ENCODE measurements at places on chromosomes 16 and 17. TPM values are rescaled to one million over a fixed set of nuclear protein-coding genes. Genes with fewer than 3 reads are reported as not detected.

GRCh38 chr16:81158964-81159363 is 62.8 kb upstream of the GCSH start:
- ATAC-seq, result peak; percentile 96

GRCh38 chr16:7334801-7335560 is 2.3 kb downstream of the RBFOX1 start:
- no peak for ATAC-seq

- no peak for ATAC-seq
These were observed 1.9 kb upstream of the AXIN1 start for GRCh38 chr16:354291-354881.

ERN2 gene
- 1.9 TPM for total RNA-seq

- peak; percentile 17 for ATAC-seq
These were observed 453 bp upstream of the WFIKKN1 start for GRCh38 chr16:630249-630814.

BCO1 gene
- 0.30 TPM for total RNA-seq

DNA sequence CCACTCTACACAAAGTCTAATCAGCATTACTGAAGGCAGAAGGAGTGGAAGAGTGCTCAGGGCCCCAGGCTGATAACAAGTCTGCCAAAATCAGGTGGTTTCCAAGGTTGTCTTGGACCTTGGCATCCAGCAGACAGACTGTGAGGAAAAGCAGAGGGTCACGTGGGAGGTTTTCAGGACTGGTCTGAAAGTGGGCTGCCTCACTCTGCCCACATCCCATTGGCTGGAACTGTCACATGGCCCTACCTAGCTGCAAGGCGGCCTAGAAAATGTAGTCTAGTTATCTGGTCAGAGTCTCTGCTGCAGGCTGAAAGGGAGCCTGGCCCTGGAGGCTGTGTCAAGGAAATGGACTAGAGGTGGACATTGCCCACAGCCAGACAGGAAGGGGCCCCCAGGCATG is 310.7 kb upstream of the ASIC2 start:
- no peak for ATAC-seq

DNA sequence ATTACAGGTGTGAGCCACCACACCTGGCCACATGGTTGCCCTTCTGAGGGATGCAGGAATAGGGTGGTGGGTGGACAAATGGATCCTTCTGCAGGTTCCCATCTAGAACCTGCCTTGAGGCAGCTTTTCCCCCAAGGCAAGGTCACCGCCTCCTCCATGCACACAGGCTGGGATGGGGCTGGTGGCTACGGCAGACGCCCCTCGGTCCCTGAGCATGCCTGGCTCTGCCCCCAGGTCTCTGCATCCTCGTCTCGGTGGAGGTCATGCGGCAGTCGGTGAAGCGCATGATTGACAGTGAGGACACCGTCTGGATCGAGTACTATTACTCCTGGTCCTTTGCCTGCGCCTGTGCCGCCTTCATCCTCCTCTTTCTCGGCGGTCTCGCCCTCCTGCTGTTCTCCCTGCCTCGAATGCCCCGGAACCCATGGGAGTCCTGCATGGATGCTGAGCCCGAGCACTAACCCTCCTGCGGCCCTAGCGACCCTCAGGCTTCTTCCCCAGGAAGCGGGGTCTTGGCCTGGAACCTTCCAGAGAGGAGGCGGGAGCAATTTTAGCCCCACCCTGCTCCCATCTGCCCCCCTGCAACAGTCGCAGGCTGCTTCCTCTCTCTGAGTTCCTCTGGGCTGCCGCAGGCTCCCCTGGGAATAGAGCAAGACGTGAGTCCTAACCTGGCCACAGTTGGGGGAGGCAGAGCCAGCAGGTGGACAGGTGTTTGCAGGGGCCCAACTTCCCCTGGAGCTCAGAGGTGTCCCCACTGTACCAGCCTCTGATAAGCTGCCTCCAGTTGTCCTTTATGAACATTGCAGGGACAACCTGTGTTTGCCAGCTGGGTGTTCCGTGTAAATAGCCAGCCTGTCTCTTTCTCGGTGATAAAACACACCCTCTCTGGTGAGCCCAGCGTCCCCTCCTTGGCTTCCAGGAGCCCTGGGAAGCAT is 11.7 kb downstream of the CACNG1 start:
- no peak for ATAC-seq

ZNF423 gene
- 27.4 TPM for total RNA-seq

- no peak for ATAC-seq
These were observed 4.1 kb upstream of the TGFB1I1 start for GRCh38 chr16:31467858-31468257.

DNA sequence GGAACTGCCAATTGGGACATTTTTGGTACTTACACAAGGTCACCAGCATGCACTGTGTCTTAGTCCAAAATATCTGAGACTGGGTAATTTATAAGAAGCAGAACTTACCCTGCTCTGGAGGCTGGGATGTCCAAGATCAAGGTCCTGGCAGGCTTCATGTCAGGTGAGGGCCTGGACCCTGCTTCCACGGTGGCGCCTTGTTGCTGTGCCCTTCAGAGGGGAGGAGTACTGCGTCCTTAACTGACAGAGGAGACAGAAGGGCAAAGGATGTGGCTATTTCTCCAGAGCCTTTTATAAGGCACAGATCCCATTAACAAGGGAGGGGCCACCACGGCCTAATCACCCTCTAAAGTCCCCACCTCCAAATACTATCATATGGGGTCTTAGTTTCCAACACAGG is 178.9 kb downstream of the C16orf95 start:
- ATAC-seq, result no peak

GRCh38 chr17:61875285-61875684 is 12.0 kb upstream of the BRIP1 start:
- no peak for ATAC-seq

SLC35G3 gene
- total RNA-seq, result 0.09 TPM

DNA sequence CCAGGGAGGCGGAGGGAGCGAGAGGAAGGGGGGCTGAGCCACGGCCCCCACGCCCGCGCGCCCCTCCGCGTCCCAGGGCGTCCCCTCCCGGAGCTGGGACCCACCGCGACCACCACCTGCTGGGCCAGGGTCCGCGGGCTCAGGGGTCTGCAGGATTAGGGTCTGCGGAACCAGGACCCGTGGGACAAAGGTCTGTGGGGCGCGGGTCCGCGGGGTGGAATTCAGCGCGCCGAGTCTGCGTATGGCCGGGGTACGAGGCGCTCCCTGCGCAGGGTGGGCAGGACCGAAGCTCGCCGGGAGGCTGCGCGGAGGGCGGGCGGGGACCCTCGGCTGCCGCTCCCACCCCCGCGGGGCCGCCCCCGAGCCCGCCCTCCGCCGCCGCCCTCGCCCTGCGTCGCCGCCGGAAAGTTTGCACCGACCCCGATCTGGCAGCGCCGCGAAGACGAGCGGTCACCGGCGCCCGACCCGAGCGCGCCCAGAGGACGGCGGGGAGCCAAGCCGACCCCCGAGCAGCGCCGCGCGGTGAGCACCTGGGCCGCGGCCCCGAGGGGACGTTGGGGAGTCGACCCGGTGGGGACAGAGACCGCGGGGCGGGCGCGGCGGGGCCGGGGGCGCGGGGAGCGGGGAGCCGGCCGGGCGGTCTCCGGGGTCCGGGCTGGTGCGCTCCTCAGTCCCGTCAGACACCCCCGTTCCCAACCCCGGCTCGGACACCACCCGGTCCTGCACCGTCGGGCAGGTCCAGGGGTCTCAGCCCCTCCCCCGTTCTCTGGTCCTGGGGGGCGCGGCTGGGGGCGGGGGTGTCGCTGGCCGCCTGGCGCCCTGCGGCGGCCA is at the start of gene GCGR:
TSS of gene GCGR (plus strand) at position 423 of the 831 bp plus-strand sequence. CDS start 4,869 bp downstream, outside the sequence.
- ATAC-seq, result peak; percentile 32

DNA sequence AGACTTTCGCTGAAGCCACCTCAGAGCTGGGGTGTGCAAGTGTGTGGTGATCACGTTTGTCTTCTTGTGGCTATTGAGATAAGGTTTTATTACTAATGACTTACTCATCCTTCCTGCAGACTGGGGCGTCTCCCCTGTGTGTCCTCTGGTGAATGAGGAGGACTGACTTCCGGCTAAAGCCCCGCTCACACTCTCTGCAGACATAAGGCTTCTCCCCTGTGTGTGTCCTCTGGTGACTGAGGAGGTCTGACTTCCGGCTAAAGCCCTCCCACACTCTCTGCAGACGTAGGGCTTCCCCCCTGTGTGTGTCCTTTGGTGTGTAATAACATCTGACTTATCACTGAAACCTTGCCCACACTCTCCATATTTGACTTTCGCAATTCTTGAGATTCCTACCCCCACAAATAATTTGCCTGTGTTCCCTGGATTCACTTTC is 19.4 kb downstream of the PRDM7 start:
- ATAC-seq, result no peak

TNRC6C gene
- 18.3 TPM for total RNA-seq

- ATAC-seq, result no peak
These were observed 80.9 kb upstream of the TEKT1 start for GRCh38 chr17:6912110-6913051.

GDPD1 gene
- 1.2 TPM for total RNA-seq

- ATAC-seq, result no peak
These were observed 3.3 kb upstream of the N4BP1 start for GRCh38 chr16:48613061-48613957.

CALB2 gene
- total RNA-seq, result 0.50 TPM

SARM1 gene
- 21.7 TPM for total RNA-seq

DNA sequence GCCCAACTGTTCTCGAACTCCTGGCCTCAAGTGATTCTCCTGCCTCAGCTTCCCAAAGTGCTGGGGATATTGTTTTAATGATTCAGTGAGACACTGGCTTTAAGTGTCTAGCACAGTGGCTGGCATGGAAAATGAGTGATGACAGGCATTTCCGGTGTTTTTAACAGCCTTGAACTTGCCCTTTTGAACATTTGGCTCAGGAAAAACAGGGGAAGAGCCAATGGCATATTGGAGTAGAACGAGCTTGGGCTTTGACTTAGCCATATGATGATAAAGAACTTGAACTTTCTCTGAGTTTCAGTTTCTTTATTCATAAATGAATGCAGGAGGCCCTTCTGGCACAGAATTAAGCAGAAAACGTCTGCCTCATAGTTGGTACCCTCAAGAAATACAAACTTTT is 145.0 kb upstream of the HS3ST4 start:
- ATAC-seq, result no peak

DNA sequence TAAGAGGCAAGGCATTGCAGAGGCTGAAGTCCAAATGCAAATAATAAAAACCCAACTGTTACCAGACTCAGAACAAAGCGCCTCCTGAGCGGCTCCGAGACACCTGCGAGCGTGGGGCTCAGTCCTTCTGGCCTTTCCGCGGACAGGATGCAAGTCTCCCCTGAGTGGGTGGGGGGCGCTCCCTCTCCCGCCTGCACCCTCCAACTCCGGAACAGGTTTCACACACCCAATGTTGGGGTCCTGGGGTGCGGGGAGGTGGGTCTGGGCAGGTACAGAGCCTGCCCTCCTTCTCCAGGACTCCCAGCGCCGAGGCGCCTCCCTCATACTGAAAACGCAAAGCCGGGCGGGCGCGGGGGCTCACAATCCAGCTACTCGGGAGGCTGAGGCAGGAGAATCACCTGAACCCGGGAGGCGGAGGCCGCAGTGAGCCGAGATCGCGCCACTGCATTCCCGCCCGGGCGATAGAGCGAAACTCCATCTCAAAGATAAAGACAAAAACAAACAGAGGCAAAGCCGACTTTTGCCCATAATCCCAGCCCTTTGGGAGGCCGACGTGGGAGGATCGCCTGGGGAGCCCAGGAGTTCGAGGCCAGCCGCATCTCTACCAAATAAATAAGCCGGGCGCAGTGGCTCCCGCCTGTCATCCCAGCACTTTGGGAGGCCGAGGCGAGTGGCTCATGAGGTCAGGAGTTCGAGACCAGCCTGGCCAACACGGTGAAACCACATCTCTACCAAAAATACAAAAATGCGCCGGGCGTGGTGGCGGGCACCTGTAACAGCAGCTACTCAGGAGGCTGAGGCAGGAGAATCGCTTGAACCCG is 893 bp downstream of the GINS2 start:
- ATAC-seq, result no peak

- no peak for ATAC-seq
These were observed 4.0 kb downstream of the TGFB1I1 start for GRCh38 chr16:31475946-31476302.

DNA sequence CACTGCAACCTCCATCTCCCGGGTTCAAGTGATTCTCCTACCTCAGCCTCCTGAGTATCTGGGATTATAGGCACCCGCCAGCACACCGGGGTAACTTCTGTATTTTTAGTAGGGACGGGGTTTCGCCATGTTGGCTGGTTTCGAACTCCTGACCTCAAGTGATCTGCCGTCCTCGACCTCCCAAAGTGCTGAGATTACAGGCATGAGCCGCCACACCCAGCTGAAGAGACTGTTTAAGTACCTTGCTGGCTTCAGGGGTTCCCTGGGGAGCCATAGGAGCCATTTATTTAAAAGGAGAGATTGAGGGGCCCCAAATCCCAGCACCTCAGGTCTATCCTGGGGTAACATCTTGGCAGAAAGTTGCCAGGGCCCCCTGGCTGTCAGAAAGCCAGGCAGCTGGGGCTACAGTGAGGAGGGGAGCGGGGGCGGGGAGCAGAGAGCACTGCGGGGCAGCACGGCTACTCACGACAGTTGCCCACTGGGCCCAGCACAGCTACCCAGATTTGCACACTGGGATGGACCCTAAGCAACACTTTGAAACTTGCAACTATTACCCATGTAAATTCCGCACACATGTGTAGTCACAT is 1.6 kb downstream of the SNAI3 start:
- no peak for ATAC-seq

- peak; percentile 13 for ATAC-seq
These were observed 239 bp upstream of the CA7 start for GRCh38 chr16:66844009-66844341.

DNA sequence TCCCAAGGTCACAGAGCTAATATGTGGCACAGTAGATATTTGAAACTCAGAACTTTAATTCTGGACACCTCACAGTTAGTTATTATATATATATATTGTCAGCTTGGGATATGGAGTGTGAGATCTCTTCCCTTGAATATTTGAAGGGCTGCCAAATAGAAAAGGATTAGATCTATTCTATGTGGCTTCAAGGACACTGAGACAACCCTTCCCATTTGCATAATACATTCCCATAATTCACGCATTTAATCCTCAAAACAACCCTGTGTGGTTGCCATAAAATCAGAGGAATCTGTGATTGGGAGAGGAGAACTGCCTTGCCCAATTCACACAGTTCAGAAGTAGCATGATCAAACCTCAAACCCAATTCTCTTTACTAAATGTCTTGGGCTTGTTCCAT is 365.8 kb upstream of the DYNLRB2 start:
- ATAC-seq, result peak; percentile 73

- ATAC-seq, result no peak
These were observed 69.5 kb downstream of the AMFR start for GRCh38 chr16:56355786-56356275.

NKD1 gene
- total RNA-seq, result 4.5 TPM

MMP25 gene
- 0.06 TPM for total RNA-seq

GRCh38 chr17:73166731-73167581 is 2.1 kb downstream of the SSTR2 start:
- ATAC-seq, result no peak

GRCh38 chr16:15966836-15967546 is 17.6 kb downstream of the ABCC1 start:
- ATAC-seq, result no peak

KCNJ2 gene
- 60.4 TPM for total RNA-seq

GRCh38 chr17:57440522-57441269 is 184.4 kb downstream of the MSI2 start:
- ATAC-seq, result peak; percentile 89

KRT40 gene
- not detected for total RNA-seq

TPPP3 gene
- 31.1 TPM for total RNA-seq
